ENCODE measurements at places on chromosomes 7 and 10.

GRCh38 chr7:139294951-139295575 is 46.1 kb upstream of the FMC1 start:
- no peak for DNase-seq

GRCh38 chr7:108836256-108836655 is 266.6 kb downstream of the DNAJB9 start:
- DNase-seq, result no peak

DNA sequence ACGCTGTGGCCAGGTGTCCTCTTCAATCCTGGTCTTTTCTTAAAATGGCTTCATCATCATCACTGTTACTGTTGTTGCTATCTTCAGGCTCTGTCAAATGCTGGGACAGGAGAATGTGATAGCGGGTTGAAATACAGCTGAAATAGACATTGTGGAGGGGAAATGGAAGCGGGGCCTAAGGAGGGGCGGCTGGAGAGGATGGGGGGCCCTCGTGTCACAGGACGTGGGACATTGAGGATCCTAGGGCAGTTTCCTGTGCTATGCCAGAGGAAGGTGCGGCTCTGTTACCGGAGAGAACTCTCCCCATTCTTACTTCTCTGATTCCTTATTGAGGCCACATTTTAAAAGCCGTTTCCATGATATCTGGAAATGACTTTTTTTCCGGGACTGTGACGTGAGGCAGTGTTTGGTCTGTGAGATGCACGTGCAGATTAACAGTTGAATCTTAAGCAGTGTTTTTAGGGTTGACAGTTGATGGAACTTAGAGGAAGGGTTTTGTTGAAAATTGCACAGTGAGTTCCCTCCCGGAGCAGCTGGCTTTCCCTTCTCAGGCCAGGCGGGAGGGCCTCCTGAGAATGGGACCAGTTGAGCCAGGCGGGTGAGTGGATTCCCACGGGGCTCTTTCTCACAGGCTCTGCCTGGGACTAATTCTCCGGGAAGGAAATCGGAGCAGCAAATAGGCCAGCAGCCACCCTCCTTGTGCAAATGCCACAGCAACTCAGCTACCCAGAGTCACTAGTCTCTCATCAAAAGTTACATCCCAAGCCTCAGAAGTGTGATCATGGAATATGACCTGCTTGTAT is 125.2 kb downstream of the TACC2 start:
- DNase-seq, result no peak

- DNase-seq, result no peak
Measured at GRCh38 chr7:115406219-115406618, 484.3 kb downstream of the MDFIC start.

- DNase-seq, result no peak
Measured at GRCh38 chr10:108561649-108562048, 1361.7 kb downstream of the XPNPEP1 start.

DNA sequence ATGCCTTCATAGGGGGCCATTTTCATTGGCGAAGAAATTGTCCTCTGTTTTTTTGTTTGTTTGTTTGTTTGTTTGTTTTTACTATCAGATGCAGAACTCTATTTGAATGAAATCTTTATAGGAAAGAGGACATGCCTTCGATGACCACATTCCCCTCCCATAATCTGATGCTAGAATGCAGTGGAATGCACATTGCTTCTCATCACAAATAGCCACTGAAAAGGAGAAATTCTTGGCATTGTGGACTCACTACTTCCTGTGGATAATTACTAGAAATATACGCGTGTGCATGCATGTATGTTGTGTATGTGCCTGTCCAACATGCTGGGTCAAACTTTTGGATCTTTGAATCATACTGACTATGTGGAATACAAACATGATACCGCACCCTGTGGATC is 70.5 kb upstream of the SFMBT2 start:
- no peak for DNase-seq

- no peak for DNase-seq
Measured at GRCh38 chr7:105951597-105951996, 11.5 kb upstream of the CDHR3 start.

- no peak for DNase-seq
Measured at GRCh38 chr10:125593644-125594043, 89.3 kb downstream of the TEX36 start.

- DNase-seq, result no peak
Measured at GRCh38 chr10:126889421-126889820, 15.8 kb upstream of the DOCK1 start.
